GF-D8 (cell line): ENCODE measurements at places on chromosomes 4 and X.

- DNase-seq, result no peak
Measured at GRCh38 chr4:54843106-54843505, 185.3 kb downstream of the KIT start.

- no peak for DNase-seq
Measured at GRCh38 chrX:20229155-20229554, 37.6 kb downstream of the RPS6KA3 start.

GRCh38 chrX:53075011-53075410 lies 7.2 kb upstream of the TSPYL2 start:
- no peak for DNase-seq

DNA sequence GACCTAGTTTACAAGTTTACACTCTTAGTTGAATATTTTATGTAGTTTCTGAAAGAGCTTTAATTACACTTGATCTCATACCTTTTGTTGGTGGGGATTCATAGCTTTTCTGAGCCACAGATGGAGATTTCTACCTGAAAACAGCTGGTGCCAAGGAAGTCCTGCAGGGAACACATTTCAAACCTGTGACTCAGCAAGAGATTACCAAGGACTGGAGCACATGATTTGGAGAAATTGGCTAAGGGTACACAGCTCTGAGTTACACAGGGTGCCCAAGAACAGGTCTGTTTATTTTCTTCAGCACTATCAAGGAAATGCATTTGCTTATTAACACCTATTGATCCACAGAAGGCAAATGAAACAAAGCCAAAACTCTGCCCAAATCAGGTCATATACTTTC lies 691.5 kb downstream of the KCTD8 start:
- DNase-seq, result no peak

GRCh38 chr4:4645743-4646142 lies 103.9 kb upstream of the STX18 start:
- no peak for DNase-seq

GRCh38 chr4:187929024-187929423 lies 66.5 kb upstream of the ZFP42 start:
- DNase-seq, result no peak

DNA sequence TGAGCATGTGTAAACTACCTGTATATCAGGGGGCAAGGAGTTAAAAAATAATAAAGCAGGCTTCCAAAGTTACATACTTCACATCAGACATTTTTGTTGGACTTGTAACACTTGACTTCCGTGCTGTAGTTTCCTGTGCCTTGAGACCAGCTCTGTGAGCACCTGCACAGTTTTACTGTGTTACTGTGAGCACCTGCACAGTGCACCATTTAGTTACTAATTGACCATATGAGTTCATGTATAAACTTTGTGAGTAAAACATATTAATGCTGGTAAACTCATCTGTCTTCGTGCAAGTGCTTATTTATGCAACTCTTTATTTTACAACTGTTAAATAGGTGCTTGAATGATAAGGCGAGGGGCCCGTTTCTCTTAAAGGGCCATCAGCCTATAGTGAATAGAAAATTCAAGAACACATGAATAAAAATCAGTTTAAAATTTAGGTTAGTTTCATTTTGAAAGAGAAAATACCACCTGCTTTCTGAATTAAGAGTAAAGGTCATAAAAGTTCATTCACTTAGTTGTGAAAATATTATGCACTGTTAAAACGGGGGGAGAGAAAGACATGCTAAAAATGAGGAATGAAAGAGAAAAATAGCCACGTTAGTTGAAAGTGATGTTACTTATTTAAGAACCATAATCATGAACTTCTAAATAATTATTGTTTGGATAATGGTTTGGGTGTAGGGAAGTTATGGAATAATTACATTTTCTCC lies 42.4 kb downstream of the USP9X start:
- DNase-seq, result no peak
